ENCODE measurements at places on chromosomes 6 and 20. TPM values are rescaled to one million over a fixed set of nuclear protein-coding genes. Genes with fewer than 3 reads are reported as not detected.
A peak's percentile ranks its signal among the peaks of the same experiment; 100 is the strongest.

DNA sequence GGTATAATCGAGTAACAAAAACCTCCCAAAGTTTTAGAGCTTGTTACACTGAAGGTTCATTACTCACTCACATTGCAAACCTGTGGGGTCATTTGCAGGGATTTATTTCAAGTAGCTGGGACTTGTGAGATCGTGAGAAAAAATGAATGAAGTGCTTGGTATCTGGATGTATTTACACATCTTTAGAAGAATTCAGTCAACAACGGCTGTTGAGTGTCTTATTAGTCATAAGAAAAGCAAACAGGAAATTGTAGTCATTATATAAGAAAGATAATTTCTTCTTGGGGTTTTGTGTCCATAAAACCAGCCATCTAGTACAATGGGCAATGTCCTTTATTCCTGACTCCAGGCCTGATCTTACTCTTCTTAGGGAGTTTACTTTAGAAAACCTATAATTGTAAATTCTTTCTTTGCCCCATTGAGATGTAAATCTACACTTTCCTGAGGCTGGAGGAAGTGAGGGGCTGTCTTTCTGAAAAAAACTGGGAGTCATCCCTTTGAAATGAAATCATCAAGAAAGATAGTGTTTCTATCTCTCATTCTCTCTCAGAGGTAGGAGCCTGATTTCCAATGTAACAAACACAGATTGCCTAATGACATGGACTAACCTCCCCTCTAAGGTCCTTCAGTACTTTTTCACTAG is 202.5 kb upstream of the ASCC3 start:
- peak; percentile 64 for DNase-seq

- DNase-seq, result no peak
Observed at GRCh38 chr6:53639520-53639919, 26.0 kb downstream of the KLHL31 start.

GRCh38 chr6:114140416-114140815 is 169.5 kb upstream of the HDAC2 start:
- no peak for DNase-seq

- DNase-seq, result no peak
Observed at GRCh38 chr6:151112130-151112529, 127.6 kb upstream of the AKAP12 start.

- peak; percentile 96 for DNase-seq
Observed at GRCh38 chr6:15351631-15352030, 105.8 kb downstream of the JARID2 start.

The BHLHE23 gene
- total RNA-seq, result not detected

Measured in fibroblast of the aortic adventitia (primary cell).